Activated naive CD4-positive, alpha-beta T cell treated with anti-CD3 and anti-CD28 coated beads, Interleukin-2, amount 50 U/mL, for 72 hours (primary cell): ENCODE measurements at places on chromosomes 2 and 18. TPM values are rescaled to one million over a fixed set of nuclear protein-coding genes. Genes with fewer than 3 reads are reported as not detected.
A peak's percentile ranks its signal among the peaks of the same experiment; 100 is the strongest.

DNA sequence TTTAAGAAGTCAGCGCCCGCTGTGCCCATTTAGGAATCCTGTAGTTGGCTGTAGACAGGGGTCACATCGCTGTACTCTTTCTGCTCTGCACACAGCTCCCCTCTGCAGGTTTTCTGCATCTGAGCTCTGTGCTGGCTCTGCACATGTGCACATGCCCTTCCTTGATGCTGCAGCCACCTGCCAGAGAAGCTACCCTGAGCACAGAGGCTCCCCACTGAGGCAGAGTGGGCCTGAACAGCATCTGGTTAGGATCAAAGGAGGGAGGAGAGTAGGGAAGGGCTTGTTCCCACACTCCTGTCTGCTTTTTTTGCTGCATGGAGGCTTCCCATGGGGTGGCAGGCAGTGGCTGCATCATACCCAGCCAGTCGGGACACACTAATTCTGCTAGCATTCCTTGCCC is 238.9 kb downstream of the FHOD3 start:
- no peak for DNase-seq

DNA sequence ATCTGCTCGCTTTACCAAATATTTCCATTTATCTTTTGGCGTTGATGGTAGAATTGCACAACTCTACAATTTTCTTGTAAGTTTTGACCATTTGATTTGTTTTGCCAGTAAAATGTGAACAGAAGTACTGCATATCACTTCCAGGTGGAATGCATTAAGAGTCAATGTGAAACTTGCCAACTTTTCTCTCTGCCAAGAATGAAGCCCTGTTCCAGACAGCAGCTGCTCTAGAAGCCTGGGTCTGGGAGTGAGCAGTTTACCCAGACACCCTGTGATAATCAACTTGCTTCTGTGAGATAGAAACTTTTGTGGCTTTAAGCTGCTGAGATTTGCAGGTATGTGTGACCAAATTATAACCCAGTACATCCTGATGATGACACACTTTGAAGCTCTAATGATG is 115.9 kb upstream of the SYT4 start:
- DNase-seq, result no peak

GRCh38 chr2:128548461-128548891 is 229.8 kb upstream of the HS6ST1 start:
- no peak for DNase-seq

- DNase-seq, result peak; percentile 59
Measured at GRCh38 chr2:27320958-27321543, 1.8 kb downstream of the MPV17 start.

DNA sequence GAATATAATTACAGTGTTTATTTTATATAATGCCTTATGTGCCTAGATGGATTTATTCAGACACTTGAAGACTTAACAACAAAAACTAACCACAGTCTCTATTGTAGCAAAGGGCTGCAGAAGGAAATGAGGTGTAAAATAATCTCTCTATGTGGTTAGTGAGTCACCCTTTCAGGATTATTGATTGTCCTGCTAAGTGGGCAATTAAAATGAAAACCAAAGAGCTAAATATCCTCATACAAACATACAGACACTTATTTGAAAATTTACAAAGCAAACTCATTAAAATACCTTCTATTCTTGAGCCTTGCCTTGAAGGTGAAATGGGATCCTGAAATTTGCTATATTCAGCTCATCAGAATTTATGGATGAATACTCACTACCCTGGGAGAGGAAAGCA is 27.7 kb upstream of the DCC start:
- no peak for DNase-seq

DNA sequence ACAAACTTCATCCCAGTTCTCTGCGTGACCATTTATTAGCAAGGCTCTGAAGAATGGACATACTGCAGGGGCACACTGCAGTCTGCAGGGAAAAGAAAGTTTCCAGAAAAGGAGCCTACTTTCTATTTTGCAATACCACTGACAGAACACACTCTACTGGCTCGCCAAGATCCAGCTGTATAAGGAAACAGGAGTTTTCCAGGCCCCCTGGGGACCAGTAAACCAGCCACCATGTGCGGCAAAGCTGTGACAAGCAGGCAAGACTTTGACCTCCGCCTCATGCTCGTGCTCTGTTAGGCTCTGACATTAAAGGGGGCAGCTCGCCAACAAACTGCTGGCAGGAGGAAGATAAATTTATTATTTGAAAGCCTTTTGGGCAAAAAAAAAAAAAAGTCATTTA is 67.3 kb downstream of the CCBE1 start:
- no peak for DNase-seq

DNA sequence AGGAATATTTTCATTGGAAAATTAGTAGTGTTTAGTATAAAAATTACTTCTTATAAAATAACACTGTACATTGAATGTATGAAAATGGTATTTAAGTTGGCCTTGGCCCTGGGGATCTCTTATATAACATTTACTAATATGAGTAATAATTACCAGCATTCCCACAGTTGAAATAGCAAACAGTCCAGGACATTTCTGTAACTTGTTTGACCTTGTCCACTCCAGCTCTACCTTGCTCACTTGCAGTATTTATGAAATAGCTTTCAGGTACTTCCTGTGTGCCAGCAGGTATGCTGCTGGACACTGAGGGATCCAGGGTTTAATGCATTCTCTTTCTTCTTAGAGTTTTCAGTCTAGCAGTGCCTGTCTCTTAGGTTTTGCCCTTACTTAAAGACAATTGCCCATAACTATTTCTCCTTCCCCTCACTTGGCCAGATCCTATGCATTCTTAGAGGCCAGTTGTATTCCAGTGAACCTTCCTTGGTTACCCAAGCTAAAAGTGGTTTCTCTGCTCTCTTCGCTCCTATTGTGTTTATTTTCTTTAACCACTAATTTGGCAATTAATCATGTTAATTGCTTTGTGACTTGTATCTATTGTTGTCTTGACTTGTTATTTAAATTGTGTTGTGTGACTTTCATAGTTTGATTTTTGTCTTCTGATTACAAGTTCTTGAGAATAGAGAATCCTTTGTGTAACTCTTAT is 25.9 kb downstream of the BABAM2 start:
- no peak for DNase-seq

DNA sequence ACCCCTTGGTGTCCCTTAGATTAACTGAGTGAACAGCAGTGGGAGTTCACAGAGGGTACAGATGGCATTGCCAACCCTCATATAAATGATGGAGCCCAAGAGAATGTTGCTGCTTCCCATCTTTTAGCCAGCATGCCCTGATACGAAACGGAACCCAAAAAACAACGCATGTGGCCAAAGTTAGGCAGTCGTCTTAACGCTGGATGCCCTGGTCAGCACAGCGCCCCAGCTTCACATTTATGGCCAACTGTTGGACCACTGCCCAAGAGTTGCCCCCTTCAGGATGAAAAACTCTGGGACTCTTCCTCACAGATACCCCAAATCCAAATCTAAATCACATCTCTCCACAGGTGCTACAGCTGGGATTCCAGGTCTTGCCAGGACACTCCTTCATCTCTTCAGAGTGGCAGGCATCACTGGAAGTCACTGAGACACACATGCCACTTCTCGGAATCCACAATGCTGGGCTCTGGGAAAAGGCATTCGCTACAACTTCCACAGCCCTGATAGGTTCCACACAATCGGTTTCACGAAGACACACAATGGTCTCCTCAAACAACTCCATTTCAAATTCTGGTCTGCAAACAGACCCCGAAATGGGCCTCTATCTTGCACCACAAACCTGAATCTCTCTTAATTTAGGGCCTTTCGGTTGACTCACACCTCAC is 44.6 kb downstream of the LONRF2 start:
- DNase-seq, result no peak

DNA sequence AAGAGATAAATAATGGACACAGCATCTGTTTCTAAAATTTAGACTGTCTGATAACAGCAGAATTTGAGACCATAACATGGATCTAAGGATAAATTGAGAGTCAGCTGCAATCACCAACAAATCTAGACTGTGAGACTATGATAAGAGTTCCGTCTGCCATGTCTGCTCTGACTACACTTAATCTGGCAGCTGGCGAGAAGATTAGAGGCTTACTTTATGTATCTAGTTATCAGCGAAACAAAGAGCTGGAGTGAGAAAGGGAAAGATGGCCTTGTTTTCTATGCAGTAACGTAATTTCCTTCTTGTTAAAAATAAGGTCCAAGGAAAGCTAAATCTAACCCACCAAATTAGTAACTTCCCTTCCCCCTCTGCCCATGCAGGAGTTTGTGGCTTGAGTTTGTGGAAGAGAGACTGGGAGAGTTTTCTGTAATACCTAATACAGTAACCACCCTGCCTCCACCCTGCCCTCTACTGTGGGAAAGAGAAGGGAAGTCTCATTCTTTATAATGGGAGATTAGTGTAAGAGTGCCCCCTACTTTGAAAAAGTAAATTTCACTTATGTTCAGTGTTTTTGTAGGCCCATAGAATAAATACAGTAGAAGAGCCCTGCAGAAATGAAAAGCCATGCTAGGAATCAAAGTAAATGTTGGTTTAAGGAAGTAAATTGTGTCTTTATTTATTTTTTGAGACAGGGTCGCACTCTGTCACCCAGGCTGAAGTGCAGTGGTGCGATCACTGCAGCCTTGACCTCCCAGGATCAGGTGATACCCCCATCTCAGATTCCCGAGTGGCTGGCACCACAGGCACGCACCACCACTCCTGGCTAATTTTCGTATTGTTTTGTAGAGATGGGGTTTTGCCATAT is 27.5 kb downstream of the EML4 start:
- DNase-seq, result no peak

- DNase-seq, result no peak
Measured at GRCh38 chr18:48946329-48946835, 4.4 kb downstream of the SMAD7 start.

- no peak for DNase-seq
Measured at GRCh38 chr2:221346411-221346810, 225.7 kb downstream of the EPHA4 start.

DNA sequence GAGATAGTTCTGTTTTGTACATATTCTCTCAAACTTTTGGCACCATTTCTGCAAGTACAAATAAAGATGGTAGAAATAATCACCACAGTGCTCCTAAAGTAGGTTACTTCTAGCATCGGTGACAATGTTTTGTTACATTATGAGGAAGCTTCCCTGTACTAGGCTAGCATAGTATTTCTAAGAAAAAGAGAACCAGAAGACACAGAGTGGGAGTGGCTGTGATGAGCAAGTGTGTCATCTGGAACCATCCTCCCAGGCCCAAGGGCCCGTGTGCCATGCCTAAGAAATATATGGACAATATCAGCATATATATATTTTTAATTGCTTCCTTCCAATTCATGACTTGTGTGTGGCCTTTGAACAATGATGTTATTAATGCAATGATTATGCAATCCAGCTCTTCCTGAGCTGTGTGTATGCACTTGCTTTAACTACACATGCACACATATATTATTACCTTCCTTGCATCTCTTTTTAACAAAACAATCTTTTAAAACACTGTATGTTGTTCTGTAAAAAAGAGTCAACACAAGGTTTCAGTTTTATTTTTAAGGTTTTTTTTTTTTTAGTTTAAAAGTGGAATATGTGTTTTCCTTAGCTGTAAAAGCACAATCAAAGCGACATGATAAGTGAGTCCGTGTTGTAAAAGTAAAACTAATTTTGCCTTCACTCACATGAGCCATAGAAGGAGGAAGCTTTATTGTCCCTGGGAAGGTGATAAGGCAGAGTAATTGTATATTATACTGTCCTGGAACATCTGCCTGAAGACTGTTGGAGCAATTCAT is 303.9 kb downstream of the ZNF407 start:
- DNase-seq, result no peak

HS6ST1 gene
- total RNA-seq, result 2.9 TPM

LHCGR gene
- not detected for total RNA-seq

MOCOS gene
- total RNA-seq, result 0.19 TPM

CELF4 gene
- not detected for total RNA-seq

CRYBA2 gene
- total RNA-seq, result not detected

MYO7B gene
- 0.64 TPM for total RNA-seq

ABCA12 gene
- not detected for total RNA-seq

RAB27B gene
- 0.14 TPM for total RNA-seq
